ENCODE measurements at places on chromosomes 6 and 20.

DNA sequence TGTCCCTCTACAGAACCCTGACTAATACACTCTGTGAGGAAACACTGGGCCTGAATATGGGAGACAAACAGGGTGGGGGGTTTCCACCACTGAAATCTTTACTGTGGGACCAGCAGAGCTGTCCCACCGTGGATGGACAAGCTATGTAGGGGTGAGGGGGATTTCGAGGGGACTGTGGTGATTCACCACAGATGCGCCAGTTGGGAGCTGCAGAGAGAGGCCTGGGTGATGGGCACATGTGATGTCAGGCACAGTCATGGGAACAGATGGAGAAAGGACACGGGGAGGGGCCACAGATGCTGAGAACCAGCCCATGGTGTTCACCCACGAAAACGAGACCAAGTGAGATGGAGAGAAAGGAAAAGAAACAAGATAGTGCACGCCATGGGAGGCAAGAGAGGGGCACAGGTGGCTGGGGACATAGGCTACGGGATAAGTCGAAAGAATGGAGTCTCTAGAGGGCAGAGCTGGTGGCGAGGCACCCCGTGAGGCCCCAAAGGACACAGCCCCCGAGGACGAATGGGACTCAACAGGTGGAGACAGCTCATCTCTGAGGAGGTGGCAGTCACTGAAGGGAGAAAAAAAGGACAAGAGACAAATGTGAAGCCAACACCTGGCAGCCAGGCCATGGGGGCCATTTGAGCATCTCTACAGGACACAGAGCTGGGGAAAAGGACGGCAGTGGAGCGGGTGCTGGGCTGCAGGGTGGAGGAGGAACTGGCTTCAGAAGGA is 10.5 kb upstream of the RAMACL start:
- DNase-seq: no peak

DNA sequence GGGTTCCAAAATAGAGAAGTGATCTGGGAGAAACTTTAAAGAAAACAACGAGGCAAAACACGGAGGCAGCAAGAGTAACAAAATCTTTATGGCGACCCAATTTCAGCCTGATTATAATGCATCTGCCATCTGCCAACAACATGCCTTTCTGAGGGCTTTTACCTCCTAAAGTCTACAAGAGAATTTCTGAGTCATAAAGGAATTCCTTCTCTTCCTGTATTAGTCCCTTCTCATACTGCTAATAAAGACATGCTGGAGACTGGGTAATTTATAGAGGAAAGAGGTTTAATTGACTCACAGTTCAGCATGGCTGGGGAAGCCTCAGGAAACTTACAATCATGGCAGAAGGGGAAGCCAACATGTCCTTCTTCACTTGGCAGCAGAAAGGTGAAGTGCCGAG is 226.6 kb downstream of the HACE1 start:
- no peak for DNase-seq

GRCh38 chr6:91127752-91128151 is 540.9 kb upstream of the MAP3K7 start:
- DNase-seq: no peak

DNA sequence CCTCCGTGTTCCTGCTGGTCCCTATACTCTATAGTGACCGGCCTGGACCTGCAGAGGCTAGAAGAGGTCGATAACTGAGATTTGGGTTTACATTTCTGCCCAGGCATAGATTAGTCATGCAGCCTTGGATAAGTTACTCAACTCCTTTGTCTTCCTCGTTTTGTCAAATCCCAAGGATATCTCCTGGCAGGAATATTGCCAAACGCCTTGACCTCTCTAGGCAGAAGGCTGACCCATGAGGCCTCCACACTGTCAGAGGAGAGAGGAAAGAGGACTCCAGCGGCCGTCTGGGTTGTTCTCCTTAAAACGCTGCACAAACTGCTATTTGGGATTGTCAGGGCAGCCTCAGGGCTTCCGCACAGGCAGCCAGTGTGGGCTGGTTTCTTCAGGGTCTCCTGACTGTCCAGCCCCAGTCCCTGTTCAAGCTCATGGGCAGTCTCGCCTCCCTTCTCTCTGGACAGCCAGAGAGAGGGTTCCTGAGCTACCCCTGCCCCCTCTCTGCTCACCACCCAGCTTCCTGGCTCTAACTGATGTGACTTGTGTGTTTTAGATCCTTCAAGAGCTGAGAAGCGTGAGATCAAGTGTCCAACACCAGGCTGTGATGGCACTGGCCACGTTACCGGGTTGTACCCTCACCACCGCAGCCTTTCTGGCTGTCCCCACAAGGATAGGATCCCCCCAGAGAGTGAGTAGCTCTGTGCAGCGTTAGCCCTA is 44.7 kb upstream of the PCMTD2 start:
- no peak for DNase-seq

DNA sequence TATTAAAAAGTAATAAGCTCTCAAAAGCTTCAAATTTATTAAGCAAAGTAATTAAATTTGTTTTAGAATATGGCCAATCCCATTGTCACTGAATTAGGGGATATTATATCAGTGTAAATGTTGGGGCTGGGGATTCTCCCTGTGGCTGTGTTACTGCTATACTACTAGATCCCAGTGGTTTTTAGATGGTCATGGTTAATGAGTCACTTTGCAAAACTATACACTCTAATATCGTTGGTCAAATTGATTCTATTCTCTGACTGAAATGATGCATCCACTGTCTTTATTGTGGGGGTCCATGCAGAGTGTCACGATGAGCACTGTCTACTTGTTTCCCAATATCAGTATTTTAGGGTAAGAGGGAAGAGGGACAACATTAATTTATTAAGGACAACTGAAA is 336.9 kb upstream of the PREP start:
- DNase-seq: no peak

DNA sequence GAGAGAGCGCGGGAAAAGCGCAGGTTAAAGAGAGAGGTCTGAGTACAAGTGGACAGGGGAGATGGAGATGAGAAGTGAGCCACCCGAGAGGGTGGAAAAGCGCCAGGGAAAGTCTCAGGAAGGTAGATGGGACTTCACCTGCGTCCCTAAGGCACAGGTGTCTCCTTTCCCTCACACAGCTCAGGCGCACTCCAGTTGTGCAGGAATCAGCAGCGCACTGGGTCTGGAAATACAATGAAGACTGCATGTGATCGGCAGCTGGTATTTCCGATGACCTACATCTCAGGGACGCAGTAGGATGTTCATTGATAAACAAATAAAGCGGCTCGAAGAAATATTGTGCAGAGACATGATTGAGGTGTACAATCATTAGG is 432 bp upstream of the KHDRBS2 start:
- no peak for DNase-seq

DNA sequence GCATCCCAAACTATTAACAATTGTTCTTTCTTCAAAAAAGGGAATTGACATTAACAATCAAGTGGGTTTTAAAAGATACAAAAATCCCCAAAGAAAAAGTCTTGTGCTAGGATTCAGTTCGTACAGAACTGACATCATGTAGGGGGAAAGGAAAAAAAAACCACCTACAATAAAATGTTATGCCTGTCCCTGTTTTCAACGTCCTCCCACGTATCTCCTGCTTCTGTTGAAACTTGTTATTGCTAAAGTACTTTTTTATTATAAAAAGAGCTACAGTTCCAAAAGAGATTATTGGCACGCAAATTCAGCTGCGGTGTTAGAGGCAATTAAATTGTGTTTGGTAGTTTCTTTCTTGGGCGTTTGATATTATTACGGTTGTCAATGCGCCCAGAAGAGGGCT is 102.8 kb upstream of the PHACTR1 start:
- no peak for DNase-seq

DNA sequence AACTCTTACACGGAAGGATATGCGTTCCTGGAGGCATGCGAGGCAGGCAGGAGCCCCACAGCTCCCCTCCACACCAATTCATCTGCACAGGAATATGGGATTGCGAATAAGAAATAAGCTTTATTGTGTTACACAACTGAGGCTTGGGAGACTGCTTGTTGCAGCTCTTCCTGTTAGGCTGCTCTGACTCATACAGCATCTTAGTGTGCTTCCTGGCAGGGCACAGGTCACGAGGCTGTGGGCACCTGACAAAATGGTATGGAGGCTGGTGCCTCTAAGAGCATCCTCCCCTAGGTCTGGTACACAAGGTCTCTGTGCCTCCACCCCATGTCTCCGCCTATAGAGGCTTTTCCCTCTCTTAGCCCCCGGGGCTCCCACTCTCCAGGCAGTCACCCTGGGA is 6.8 kb downstream of the SLC22A3 start:
- no peak for DNase-seq
